ENCODE measurements at places on chromosomes 1 and 21.

- no peaks in the 10 kb centered on the region for H3K4me1 ChIP-seq
- no peak for DNase-seq
- no peaks in the 10 kb centered on the region for H3K36me3 ChIP-seq
- no peaks in the 10 kb centered on the region for H3K27me3 ChIP-seq
These were observed 150.6 kb upstream of the KCTD3 start for GRCh38 chr1:215416497-215416896.

- H3K27ac ChIP-seq = no peak overlapping the region
- H3K27me3 ChIP-seq = no peaks in the 10 kb centered on the region
- peaks cover 27% of the 10 kb centered on the region for H3K4me1 ChIP-seq
- H3K4me3 ChIP-seq = no peak overlapping the region
- H3K36me3 ChIP-seq = no peaks in the 10 kb centered on the region
These were observed 77.9 kb downstream of the GALNT2 start for GRCh38 chr1:230144758-230145504.

GRCh38 chr1:3068564-3069431, at the start of gene PRDM16:
Gene PRDM16 (plus strand): TSS chr1:3069203. CDS start chr1:3069260, 57 bp downstream.
- peaks cover 83% of the 10 kb centered on the region for H3K27me3 ChIP-seq
- no peak for DNase-seq
- H3K36me3 ChIP-seq = no peaks in the 10 kb centered on the region
- H3K4me3 ChIP-seq = peak within 1 kb of the TSS; percentile 88

DNA sequence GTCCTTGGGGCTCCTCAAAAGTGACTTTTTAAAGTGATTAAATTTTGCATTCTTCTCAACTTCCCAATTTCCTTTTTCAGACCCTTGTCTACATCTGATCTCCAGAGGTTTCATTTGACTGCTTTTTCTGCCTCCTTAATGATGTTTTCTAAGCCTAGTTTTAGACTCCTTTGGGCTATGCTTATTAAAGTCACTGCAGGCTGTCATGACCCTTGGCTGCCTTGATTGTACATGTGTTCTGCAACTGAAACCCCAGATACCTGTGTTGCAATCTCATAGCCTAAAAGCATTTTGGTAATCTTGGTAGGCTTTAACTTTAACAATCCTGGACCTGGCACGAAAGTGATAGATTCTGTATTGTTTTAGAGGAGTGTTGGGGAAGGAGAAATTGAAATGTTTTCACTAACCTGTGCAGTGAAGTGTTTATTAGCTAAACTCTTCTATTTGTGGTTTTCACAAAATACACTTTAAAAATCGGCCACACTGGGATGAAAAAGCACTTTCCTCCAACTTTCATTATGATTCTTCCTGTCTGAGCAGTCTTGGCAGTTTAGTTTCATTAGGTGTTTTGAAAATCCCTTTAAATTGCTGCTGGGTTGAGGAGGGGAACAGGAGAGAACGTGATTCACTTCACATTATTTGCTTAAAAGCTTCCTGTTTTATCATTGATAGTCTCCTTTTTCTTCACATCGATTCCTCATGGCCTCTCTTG, 4.9 kb downstream of the MACO1 start:
- DNase-seq = no peak
- H3K27me3 ChIP-seq = no peaks in the 10 kb centered on the region
- no peak overlapping the region for H3K27ac ChIP-seq
- H3K4me3 ChIP-seq = no peak overlapping the region
- H3K4me1 ChIP-seq = no peaks in the 10 kb centered on the region
